ENCODE measurements at places on chromosomes 2 and 18.

- DNase-seq: no peak
These were observed 190.8 kb upstream of the RGPD4 start for GRCh38 chr2:107635883-107636282.

- no peak for DNase-seq
These were observed 127.4 kb downstream of the NDUFA10 start for GRCh38 chr2:239897596-239898235.

DNA sequence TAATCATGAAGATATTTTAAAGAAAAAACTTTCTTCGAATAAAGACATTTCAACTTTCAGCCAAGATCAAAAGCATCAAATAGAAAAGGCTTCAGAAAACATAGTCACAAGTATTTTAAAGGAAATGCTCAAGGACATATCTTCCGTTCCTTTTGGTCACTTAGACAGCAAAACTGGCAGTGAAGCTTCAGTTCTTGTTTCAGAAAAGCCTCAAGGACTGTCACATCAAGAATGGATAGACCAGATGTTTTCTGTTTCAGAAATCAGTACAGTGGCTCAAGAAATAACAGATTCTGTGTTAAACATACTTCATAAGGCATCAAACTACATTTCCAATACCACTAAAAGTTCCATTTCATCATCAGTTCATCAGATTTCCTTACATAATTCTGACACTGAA, 51.8 kb downstream of the FSIP2 start:
- no peak for DNase-seq

DNA sequence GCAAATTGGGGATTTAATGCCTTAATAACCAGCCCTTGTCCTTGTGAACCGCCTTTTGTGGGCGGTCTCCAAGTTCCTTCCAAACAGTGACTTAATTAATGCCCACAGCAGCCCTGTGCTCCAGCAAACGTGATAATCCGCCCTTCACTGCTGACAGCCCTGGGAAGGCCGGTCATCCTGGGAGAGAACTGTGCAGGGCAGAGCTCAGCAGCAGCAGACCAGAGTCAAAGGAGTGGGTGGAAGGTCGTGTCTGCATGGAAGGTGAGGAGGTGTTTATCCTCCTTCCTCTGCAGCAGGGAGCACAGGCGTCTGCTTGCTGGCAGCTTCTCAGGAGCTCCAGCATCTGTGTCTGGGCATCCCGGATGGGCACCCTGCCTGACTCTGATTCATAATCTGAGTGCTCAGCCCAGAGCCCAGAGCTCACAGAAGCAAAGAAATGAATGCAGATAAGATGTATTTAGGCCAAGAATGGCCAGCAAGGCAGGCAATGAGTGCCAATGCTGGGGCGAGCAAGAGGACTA, 270.0 kb upstream of the PXDN start:
- no peak for DNase-seq

GRCh38 chr2:128500138-128500800, 181.6 kb upstream of the HS6ST1 start:
- no peak for DNase-seq

DNA sequence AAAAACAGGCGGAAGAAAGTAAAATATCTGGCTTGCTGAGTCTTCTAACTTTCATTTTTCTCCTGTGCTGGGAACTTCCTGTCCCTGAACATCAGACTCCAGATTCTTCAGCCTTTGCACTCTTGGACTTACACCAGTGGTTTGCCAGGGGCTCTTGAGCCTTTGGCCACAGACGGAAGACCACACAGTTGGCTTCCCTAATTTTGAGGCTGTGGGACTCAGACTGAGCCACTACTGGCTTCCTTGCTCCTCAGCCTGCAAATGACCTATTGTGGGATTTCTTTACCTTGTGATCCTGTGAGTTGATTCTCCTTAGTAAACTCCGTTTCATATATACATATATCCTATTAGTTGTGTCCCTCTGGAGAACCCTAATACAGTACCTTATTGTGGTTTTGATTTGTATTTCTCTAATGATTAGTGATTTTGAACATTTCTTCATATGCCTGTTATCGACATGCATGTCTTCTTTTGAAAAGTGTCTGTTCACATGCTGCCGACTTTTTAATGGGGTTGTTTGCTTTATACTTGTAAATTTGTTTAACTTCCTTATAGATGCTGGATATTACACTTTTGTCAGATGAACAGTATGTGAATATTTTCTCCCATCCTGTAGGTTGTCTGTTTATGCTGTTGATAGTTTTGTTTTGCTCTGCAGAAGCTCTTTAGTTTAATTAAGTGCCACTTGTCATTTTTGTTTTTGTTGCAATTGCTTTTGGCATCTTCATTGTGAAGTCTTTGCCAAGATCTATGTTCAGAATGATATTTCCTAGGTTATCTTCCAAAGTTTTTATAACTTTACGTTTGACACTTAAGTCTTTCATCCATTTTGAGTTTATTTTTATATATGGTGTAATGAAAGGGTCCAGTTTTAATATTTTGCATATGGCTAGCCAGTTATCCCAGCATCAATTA, 348.8 kb upstream of the SETBP1 start:
- DNase-seq: no peak

GRCh38 chr2:229993236-229993635, 70.9 kb downstream of the FBXO36 start:
- no peak for DNase-seq

- peak; percentile 53 for DNase-seq
These were observed 7.9 kb downstream of the ARL4C start for GRCh38 chr2:234488913-234489451.

- DNase-seq: no peak
These were observed 9.5 kb upstream of the ZBTB7C start for GRCh38 chr18:48418539-48419276.

- DNase-seq: no peak
These were observed 78.0 kb upstream of the CTLA4 start for GRCh38 chr2:203789618-203790017.

DNA sequence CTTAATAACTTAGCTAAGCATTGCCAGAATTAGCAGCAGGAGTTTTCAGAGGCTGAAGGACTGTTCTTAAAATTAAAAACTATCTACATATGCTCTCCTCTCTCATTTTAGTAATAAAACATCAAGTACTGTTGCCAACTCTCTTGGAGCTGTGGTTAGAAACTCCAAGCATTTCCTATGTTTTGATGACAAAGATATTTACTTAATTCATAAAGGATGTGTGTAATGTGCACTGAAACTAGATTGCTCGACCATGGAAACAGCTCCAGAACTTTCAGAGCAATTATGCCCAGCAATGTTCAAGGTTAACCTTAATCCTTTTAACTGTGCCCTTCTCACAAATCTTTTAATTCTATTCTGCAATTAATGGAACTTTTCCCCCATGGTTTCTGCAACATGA, 8.4 kb downstream of the GRP start:
- DNase-seq: no peak

DNA sequence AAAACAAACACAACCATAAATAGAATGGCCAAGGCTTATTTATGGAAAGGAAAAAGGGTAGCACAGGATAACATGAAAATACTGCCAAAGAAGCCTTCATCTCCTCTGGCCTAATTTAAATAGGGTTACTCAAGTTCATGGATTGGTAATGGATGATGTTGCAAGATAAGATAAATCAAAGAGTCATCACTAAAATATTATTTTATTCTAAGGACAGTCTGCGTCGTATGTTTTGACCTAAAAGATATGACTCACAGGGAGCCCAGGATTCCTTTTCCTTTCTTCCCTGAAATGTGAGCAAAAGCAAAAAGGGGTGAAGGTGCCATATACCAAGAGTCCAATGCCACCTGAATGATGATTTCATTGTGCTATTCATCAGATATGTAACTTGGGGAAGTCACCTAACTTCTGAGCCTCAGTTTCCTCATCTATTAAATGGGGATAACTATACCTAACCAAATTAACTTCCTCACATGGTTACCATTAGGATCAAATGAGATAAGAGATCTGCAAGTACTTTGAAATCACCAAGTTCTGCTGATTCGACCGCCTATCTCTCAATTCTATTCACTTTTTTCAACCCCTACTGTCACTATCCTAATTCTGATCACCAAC, 137.7 kb downstream of the THADA start:
- DNase-seq: no peak
